Stimulated activated CD8-positive, alpha-beta memory T cell treated with anti-CD3 and anti-CD28 coated beads, Interleukin-2, amount 100 ng/mL, for 1 hour (primary cell): ENCODE measurements at places on chromosomes 11 and 22.

GRCh38 chr11:2118677-2119076, 20.5 kb downstream of the IGF2 start:
- no peak for DNase-seq

DNA sequence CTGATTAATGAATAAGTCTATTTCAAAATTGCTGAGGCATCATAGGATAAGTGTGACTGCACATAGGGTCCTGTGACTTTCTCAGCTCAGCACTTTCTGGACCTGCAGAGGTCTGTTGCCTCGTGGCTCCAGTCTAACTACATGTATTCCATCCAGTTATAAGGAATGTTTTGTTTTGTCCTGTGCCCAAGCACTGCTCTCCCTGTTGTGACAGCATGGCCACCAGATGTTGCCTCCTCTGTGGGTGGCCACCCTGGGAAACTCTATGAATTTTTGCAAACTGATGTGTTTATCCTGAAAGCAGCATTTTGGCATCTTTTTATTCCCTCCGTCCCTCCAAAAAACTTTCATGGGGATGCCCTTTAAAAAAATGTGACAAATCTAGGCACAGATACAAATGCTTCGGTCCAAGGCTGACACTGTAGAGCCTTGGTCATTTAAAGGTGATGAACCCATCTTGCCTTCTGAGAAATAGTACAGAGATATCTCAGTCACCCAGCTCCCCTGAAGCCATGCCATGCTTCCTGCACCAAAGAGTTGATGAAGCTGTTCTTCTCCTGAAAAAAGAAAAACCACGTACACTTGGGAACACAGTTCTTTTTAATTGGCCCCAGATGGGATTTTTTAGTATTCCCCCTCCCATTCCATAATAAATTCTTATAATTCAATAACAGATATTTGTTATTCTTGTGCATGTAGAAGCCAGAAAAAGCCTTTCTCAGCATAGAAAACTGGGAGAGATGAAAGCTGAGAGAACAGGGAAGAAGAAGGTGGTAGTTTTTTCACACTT, 72.6 kb downstream of the CCDC34 start:
- no peak for DNase-seq

- DNase-seq: no peak
Observed at GRCh38 chr11:2249189-2249916, 21.0 kb downstream of the ASCL2 start.

- DNase-seq: no peak
Observed at GRCh38 chr11:1267441-1268100, 41.9 kb downstream of the TOLLIP start.

- DNase-seq: no peak
Observed at GRCh38 chr22:45302751-45303150, 7.0 kb upstream of the FAM118A start.

GRCh38 chr11:100810146-100810545, 123.1 kb downstream of the ARHGAP42 start:
- no peak for DNase-seq

DNA sequence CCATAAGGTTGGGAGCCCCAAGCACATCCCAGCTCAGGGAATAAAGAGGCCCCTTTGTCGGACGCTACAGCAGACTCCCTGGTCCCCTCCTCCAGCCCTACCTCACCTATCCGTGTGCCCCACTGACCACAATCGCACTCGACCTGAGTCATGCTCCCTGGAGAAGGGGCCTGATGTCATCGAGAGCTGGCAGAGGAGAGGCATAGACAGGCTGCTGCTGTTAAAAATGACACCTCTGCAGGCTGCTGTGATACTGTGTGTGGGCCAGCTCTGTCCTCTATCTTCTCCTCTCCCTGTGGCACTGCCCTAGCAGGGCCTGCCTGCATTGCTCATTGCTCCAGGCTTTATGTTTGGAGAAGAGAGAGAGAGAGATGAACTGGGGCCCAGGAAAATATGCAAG, 123.4 kb upstream of the SYT13 start:
- DNase-seq: no peak

GRCh38 chr11:80899381-80899780, 1458.6 kb upstream of the TENM4 start:
- no peak for DNase-seq

DNA sequence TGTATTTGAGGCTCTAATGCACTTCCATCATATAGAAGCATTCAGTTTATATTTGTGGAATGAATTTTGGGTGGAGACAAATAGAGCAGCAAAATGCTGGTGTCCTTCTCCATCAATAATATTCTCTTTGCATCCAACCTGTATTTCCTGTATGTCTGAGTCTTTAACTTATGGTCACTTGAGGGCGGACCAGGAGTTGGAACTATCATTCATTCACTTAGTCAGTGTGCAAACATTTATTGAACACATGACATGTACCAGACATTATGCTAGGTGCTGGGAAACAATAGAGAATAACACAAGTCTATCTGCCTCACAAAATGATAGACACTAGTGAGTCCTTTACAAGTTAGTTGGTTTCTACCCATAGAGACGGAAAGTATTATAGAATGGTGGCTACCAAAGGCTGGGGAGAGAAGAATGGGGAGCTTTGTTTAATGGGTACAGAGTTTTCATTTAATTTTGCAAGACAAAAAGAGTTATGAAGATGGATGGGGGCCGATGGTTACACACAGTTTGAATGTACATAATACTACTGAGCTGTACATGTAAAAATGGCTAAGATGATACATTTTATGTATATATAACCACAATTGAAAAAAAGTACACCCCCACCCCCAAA, 4.6 kb upstream of the TMEM123 start:
- DNase-seq: no peak

DNA sequence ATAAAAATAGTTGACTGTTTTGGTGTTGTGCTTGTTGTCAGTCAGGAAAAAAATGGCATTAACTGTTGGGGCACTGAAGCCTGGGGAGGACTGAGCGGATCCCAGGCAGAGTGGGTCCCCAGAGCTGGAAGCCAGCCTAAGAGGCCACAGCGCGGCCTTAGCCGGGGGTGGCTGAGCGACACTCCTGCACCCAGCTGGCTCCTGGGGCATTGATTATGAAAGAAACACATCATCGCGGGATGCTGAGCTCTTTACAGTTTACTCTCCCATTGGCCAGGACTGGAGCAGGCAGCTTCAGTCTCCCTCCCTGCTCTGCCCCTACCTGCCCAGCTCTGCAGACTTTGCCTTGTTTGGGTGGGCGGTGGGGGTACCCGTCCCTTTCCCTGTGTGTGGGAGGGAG, 121.5 kb downstream of the ST3GAL4 start:
- DNase-seq: no peak
